Mesenchymal stem cell (in vitro differentiated cells and primary cell): ENCODE measurements at places on chromosomes 2 and 18.
A peak's percentile ranks its signal among the peaks of the same experiment; 100 is the strongest.

DNA sequence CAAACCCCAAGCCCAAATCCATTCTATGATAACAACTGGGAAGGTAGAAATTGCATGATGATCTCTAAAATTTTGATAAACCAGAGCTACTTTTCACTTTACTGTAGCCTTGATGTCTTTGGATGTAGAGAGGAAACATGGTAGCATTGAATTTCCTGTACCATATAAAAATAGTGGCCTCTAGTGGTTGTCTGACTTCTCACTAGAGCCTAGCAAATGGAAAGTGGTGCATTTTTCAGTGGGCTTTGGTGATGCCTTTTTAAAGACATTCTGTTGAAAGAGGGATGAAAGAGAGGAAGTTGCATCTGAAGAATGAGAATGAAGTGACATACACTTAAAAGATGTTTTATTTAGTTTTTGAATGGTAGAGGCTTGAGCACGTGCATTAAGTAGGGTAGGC is 662.2 kb downstream of the XIRP2 start:
- DNase-seq = peak; percentile 25

DNA sequence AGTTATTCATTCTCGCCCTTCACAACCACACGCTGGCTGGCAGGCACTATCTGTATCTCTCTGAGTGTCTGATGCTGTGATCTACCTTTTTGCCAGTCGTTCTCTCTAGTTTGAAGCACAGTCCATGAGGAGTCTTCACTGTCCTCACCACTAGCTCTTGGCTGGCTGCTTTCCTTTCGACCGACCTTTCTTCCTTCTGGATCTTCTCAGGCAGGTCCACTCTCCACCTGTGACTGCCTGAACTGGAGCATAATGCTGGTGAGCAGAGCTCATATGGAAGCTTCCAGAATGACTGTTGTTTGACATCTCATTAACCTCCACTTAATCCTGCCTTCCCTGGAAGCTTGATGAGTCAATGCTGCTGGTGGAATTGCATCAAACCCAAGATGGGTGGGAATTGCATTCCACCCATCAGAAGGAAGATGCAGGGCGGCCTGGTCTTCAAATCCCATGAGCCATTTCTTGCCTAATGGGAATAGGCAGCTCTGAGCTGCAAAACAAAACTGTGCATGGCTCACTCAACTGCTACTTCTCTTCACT is 283.5 kb upstream of the HDAC4 start:
- no peak for DNase-seq

GRCh38 chr2:98800330-98801064 is 69.6 kb upstream of the MGAT4A start:
- no peak for DNase-seq

DNA sequence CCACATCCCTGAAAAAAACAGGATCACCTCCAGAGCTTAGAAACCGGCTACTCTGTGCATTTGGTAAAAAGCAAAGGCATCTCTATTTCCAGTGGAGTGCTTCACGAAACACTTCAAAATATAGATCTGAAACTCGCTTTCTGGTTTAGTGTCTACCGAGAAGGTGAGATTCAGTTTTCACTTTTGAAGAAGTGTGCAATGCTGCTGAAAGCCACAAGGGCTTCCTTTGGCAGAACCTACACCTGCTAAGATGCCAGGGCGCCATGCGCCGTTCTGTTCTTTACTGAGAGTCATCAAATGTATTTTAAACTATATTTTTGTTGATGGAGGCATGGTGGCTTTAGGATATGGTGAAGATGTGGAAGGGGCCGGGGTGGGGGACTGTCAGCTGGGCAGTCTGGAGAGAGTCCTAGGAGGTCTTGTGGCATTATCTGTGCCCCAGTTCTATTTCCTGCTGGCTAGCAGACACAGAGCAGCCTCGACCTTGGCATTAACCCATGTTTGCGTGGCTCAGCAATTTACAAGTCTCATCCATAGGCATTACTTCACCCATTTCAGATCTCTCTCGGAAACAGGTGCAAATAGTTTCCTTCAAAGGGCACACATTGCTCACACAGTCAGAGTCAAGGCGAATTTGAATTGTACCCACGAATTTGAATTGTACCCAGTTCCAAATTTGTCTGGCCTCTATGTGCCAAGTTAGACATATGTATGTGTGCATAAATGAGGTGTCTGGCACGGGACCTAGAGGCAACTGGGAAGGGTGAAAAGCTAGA is 46.7 kb upstream of the KCNF1 start:
- DNase-seq = no peak

DNA sequence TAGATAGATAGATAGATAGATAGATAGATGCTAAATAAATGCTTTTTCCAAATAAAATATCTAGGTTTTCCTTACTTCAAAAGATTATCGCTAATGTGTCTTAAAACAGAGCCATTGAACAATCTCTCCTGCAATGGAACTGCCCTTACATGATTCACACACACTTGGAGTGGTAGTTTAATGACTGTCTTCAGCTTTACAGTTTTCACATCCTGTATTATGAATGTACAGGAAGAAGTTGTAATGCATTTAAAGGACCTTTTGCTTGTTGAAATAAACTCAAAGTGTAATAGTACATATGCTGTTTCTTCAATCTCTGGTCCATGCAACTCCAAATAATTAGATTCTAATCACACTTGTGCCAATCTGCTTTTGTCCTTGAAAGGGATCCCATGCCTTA is 797.6 kb upstream of the CDH2 start:
- no peak for DNase-seq

DNA sequence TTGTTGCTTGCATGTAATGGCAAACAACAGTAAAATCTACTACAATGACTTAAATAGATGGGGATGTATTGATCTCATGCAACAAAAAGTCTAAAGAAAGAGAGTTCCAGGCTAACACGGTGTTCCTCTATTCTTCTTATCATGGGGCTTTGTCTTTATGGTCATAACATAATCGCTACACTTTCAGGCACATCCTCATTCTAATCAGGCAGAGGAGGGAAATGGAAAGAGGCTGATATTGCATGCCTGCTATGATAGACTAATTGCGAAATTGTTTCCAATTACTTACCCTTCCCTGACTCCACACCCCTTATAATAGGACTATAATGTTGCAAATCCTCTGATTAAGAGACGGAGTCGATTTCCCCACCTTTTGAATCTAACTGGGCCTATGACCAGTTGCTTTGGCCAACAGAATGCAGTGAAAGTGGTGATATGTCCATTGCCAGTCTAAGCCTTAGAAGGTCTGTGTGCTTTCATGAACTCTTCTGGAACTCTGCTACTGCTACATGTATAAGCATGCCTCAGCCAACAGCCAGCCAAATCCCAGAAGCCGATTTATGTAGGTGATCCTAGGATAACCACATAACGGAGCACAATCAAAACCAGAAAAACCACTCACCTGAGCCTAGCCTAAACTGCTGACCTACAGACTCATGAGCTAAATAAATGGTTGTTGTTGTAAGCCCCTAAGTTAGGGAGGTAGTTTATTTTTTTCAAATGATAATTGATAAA is 180.3 kb upstream of the TACR1 start:
- DNase-seq = no peak

GRCh38 chr18:74478316-74478715 is 17.8 kb upstream of the CNDP2 start:
- DNase-seq = no peak

GRCh38 chr2:105299290-105299689 is 30.2 kb downstream of the TGFBRAP1 start:
- DNase-seq = no peak

- no peak for DNase-seq
Observed at GRCh38 chr2:126368758-126369157, 287.2 kb upstream of the GYPC start.

GRCh38 chr2:184520441-184520840 is 77.9 kb upstream of the ZNF804A start:
- no peak for DNase-seq

DNA sequence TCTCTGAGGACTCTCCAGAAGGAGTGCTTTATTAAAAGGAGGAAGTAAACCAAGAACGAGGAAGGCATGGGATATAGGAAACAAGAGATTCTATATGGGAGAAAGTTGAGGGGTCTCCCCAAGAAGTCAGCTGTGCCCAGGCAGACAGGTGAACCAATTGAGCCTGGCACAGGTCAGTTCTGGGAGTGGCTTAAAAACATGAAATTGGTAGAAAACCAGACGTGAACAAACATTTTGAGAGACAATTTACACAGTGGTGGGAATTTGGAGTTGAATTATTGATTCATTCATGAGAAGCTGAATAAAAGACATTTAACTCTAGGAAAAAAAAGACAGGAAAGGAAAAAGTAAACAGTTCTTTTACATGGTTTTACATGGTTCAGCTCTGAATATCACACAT is 16.4 kb downstream of the PLEKHH2 start:
- DNase-seq = no peak

DNA sequence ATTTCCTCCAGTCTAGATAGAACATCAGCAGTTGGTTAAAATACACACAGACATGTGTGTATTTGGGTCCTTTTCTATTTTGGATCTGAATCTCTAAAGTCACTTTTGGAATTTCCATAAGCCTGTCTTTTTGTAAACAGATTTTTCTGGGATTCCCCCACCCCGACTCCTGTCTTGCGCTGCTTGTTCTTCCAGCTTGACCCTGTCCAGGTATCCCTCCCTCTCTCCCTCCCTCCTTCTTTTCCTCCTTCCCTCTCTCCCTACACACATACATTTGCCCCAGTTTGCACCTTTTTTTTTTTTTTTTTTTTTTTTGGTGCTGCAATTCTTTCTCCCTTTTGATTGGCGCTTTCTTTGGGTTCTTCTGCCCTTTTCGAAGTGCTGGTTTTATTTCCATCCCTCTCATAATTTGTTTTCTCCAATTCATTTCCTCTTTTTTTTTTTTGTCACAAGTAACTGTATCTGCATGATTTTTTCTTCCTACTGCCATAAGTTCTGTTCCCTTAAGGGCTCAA is 114.8 kb upstream of the SERTAD2 start:
- peak; percentile 47 for DNase-seq

GRCh38 chr2:165141601-165142354 is 62.1 kb downstream of the SCN3A start:
- peak; percentile 10 for DNase-seq

GRCh38 chr2:1132328-1132969 is 181.8 kb downstream of the SNTG2 start:
- no peak for DNase-seq

DNA sequence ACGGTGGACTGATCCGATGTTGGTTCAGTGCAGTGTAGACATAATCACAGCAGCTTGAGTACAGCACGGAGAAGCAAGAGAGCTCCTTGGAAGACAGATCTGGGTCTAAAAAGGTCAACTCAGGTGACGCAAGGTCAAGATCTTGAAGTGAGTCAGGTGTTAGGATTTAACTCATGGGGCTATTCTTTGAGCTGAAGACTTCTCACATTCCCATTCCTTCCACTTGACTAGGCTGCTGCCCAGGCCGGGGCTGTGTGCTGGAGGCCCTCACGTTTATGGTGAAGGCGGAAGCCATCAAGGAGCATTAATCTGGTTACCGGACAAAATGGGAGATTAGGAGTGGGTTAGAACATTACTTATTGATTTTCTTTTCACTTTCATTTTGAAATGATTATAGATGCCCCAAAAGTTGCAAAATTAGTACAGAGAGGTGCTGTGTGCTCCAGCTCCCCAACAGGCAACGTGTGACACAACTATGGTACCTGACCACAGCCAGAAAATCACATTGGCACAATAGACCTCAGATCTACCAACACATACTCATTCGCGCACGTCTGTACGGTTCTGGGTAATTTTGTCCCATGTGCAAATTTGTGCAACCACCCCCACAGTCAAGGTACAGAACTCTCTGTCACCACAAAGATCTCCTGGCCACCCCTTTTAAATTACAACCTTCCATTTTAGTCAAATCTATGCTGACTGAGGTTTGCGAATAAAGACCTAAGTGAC is 77.6 kb upstream of the SEC11C start:
- DNase-seq = no peak
